Stimulated activated CD4-positive, alpha-beta T cell treated with anti-CD3 and anti-CD28 coated beads, Interleukin-1b, Interleukin-23, amount 100 ng/mL, for 24 hours (primary cell): ENCODE measurements at places on chromosomes 1 and 21.

- no peak for DNase-seq
Observed at GRCh38 chr1:241020851-241021697, 335.9 kb downstream of the RGS7 start.

GRCh38 chr1:202193614-202194327 lies at the start of gene LGR6:
Gene LGR6 (plus strand): TSS chr1:202193799. CDS start chr1:202193990, 191 bp downstream.
- DNase-seq: no peak

DNA sequence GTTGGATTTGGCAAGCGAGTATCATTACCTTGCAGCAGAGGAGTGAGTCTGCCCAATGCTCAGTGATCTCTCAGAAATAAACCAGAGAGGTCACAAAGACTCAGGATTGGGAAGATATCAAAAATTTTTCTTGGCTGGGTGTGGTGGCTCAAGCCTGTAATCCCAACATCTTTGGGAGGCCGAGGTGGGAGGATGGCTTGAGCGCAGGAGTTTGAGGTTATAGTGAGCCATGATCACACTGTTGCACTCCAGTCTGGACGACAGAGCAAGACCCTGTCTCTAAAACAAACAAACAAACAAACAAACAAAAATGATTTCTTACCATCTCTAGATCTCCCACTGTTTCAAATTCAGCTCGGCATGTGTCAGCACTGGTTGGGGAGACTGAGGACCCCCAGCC lies 13.3 kb upstream of the BECN2 start:
- no peak for DNase-seq

GRCh38 chr1:207888652-207889051 lies 22.3 kb downstream of the CD34 start:
- DNase-seq: no peak

- no peak for DNase-seq
Observed at GRCh38 chr1:34603594-34603993, 151.3 kb upstream of the GJB5 start.

GRCh38 chr1:1358433-1359271 lies at the start of gene MXRA8:
Gene MXRA8 (minus strand): TSS chr1:1358555. CDS start chr1:1358504, 51 bp downstream.
- DNase-seq: no peak

GRCh38 chr1:211281320-211282022 lies 22.3 kb downstream of the RCOR3 start:
- no peak for DNase-seq

DNA sequence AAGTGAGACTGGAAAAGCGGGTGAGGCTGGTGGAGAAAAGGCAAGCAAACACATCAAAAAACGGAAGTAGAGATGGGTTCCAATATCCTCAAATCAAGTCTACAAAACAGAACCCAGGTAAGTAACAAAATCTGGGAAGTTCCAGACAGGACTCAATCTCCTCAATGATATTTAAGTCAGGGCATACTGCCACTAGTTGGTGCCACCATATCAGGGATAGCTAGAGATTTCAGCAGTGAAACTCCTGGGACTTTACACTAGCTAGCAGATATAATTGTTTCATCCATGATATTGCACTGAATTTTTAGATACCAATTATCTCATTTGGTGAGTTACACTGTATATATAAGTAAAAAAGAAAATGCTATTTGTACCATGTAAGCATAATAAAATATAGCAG lies 52.0 kb downstream of the EYA3 start:
- no peak for DNase-seq

DNA sequence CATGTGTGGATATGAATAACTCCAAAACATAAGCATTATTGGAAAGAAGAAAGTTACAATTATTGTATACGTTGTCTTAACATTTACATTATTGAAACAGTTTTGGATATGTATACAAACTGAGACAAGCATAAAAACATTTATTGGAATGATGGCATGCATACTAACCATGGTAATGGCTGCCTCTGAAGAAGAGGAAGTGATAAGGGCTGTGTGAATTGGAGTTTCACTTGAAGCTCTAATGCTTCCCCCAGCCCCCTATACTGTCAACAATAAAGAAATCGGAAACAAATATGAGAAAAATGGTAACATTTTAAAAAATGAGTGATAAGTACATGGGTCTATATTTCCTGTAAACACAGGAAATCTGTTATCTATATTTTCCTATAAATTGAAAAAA lies 367.7 kb upstream of the DPYD start:
- no peak for DNase-seq

DNA sequence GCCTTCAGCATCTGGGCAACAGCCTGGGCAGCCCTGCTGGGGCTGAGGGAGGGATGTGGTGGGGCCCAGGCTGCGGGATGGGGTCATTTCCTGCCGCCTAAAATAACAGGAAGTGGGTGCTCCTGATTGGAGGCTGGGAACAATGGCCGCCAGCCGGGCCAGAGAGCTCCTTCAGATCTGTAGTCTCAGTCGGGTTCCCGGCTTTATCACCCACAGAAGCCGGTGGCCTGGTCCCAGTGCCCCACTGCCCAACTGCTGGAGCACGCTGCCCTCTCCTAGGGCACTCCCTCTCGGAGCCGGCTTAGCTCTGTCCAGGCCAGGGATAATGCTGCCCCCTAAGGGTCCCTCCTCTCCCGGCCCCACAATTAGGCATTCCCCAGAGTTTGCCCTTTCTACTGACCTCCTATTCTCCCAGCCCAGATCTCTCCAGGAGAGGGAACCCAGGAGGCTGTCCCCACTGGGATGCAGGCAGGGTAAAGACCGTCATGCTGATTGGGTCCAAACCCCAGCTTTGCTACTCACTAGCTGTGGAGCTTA lies 5.1 kb downstream of the MAP7D1 start:
- no peak for DNase-seq
